ENCODE measurements at places on chromosomes 2 and 18. TPM values are rescaled to one million over a fixed set of nuclear protein-coding genes. Genes with fewer than 3 reads are reported as not detected.

The C2orf66 gene
- total RNA-seq, result not detected

The PLCD4 gene
- total RNA-seq, result 2.2 TPM

The MC5R gene
- not detected for total RNA-seq

The RETREG2 gene
- 62.5 TPM for total RNA-seq

The CCDC85A gene
- total RNA-seq, result 2.3 TPM

The ZNF804A gene
- 5.8 TPM for total RNA-seq

The GPBAR1 gene
- total RNA-seq, result under 0.01 TPM

The RFTN2 gene
- total RNA-seq, result 4.7 TPM
